HCEC 1CT (cell line): ENCODE measurements at places on chromosomes 3 and 15.

GRCh38 chr3:140163159-140163763, 228.3 kb downstream of the CLSTN2 start:
- no peak for DNase-seq

DNA sequence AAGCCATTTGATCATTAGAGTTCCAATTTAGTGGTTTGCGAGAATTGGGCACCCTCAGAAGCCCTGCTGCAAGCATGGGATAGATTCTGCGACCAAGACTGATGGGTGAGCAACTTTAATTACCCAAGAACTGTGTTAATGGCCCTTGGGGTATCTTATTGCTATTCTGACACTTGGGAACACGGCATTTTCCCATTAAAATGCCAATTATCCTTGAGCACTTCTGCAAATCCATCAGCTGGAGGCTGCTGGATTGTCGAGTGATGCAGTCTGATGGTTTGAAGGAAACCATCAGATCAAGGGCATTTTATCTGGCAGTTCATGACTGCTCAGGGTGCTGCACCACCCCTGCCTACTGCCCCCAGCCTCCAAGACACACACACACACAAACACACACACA, 183.6 kb upstream of the PROK2 start:
- DNase-seq: no peak

DNA sequence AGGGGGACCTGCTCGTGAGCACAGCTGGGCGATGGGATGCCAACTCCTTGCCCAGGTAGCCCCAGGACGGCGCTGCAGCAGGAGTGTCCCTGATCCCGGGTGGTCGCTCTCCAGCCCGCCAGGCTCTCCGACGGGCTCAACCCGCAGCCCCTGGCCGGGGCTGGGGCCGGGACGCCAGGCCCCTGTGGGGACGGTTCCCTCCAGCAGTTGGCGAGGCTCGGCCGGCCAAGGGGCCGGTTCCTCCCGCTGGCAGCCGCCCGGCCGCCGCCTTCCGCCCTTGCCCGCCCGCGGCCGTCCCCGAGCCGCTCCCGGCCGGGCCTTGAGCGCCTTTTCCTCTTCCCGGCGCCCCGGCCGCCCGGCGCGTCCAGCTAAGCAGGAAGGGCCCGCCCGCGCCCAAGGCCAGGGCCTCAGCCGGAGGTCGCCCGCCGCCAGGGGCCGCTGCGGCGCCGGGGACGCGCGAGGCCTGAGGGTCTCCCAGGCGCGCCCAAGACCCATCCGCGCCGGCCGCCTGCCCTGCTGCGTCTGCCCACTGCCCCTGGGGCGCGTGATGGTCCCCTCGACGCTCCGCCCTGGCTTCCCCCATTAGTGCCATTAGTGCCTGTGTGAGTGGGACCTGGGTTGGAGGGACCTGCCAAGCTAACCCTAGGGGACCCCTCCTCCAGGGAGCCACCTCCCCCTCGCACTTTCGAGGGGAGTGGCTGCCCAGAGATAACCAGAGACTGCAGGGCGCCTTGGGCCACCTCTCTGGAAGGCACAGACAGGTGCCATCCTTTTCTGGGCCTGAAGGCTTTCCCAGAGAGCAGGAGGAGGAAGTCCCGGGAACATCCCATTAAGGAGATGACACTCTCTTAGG, 106.4 kb downstream of the FBLN2 start:
- DNase-seq: no peak

- no peak for DNase-seq
These were observed 46.1 kb downstream of the CACNA2D3 start for GRCh38 chr3:54168451-54168850.

GRCh38 chr3:155701882-155702465, 42.9 kb downstream of the PLCH1 start:
- peak; percentile 50 for DNase-seq

- no peak for DNase-seq
These were observed 42.9 kb downstream of the EAF1 start for GRCh38 chr3:15470261-15470660.

DNA sequence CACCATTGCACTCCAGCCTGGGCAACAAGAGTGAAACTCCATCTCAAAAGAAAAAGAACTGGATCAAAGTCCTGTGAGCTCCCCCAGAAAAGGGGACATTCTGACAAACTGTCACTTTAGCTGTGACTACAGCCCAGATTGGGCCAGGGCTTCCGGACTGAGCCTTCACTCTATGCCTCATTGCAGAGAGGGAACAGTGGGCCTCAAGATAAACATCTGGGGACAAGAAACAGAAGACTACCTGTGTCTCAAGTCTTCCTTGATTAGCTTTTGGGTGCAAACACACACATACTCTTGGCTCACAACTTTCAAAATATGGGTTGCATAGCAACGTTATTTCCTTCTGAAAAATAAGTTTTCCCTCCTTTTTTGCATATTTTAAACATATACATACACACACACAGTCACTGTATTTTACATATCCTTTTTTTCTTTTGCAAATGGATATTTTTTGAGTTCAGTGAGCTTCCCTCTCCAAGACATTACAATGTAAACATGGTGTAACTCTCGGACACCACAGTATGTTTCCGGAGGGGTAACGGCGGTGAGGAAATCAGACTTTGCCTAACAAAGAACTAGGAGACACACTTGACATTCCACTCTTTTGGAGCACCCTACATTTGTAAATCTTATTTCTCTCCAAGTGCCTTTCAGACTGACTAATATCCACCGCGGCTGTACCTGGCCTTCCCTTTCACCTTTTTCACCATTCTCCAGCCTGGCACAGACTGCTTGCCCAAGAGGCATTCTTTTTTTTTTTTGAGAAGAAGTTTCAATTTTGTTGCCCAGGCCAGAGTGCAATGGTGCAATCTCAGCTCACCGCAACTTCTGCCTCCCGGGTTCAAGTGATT, 3.5 kb downstream of the TKT start:
- DNase-seq: no peak

- no peak for DNase-seq
These were observed 165.5 kb downstream of the ECT2 start for GRCh38 chr3:172915911-172916514.

DNA sequence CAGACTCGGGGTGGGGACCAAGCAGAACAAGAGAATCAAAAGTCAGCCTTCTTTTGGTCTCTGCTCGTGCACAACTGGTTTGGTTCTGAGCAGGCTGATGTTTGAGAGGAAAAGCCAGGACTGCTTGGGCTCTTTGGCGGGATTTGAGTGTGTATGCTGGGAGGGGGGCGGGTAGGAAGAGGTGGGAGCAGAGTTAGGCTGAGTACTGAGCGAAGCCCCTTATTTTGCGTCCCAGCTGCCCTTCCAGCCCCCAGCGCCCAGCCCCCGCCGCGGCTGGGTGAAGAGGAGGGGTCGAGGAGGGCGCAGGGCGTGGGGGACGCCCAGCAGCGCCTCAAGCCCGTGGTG, 153.5 kb upstream of the GOLIM4 start:
- no peak for DNase-seq

DNA sequence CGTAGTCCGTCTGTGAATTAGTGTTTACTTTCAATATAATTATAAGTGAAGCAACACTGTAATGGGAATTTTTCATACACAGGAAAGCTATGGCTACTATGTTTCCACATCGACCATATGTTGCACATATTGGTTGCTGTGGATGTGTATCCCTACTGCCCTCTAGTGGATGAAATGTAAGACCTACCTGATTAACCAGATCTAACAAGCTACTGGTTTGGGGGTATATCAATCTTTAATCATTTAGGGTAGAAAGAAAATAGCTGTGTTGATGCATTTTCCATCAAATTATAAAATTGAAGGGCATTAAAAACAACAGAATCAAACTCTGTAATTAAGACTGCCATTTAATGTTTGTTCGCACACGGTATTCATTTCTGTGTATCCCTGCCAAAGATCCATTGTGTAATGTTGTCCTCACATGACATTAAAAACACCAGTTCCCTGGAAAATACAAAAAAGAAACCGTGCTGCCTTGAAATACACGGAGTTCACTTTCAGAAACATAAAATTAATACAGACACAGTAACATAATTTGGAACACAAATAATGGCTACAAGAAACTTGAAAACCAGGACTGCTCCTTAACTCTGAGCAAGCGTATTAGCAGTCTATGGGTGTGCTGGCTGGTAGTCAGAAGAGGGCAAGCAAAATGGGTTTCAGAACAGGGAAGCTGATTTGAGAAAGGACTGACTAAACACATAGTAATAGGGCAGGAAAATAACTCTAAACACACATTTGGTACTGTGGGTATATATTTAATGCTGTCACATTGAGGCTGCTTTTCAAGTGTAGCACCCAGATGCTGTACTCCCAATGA, 125.1 kb downstream of the TIGIT start:
- DNase-seq: peak; percentile 92

DNA sequence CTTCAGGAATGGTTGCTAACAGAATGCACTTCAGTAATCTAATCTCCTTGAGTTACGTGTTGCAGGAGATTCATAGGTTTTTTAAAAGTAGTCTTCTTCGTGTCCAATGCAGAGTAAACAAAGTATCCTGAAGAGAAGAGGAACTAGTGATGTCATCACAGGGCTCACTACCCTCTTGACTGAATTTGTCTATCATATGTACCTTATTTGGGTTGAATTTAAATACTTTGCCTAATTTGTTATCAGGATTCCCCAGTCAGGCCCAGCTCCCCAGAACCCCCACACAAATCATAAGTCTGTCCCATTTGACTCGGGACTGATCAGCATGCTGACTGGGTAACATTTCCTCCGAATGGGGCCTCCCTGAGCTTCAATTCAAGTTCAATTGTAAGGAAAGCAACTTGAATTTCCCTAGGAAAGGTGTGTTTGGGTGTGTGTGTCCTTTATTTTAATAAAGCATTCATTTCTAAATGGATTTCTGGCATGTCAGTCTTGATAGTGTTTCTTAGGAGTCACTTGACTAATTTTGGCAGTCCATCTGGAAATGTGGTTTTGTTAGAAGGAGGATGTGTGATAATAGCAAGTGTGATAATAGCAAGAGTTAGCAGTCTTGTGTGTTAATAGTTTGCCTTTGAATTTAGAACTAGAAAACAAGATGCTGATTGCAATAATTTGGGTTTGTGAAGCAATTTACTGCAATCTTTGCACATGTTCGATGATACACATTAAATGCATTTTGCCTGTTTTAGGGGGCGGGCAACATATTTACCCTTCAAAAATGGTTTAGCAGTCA, 21.9 kb downstream of the OXNAD1 start:
- DNase-seq: no peak

GRCh38 chr3:11631820-11632219, 11.9 kb downstream of the VGLL4 start:
- DNase-seq: no peak

DNA sequence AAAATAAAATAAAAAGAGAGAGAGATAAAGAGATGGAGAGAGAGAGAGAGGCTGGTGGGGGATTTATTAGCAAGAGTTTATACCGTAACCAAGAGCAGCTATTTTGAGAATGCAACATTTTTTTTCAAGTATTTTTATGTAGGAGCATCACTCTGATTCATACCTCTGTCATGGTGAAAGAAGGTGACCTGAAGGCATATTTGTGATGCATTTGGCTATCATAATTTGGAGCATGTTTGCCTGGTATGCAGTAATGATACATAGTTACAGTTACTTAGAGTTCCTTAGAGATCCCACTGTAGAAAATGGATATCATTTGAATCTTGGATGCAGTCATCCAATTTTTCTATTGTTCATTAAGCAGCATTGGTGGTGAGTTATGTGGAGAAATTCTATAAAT, 1472.4 kb downstream of the SI start:
- DNase-seq: no peak

- no peak for DNase-seq
These were observed 177.8 kb downstream of the MBNL1 start for GRCh38 chr3:152446495-152446894.

- DNase-seq: no peak
These were observed 60.5 kb downstream of the DNASE1L3 start for GRCh38 chr3:58150130-58150809.

- no peak for DNase-seq
These were observed 17.9 kb upstream of the ABI3BP start for GRCh38 chr3:101011136-101011535.

DNA sequence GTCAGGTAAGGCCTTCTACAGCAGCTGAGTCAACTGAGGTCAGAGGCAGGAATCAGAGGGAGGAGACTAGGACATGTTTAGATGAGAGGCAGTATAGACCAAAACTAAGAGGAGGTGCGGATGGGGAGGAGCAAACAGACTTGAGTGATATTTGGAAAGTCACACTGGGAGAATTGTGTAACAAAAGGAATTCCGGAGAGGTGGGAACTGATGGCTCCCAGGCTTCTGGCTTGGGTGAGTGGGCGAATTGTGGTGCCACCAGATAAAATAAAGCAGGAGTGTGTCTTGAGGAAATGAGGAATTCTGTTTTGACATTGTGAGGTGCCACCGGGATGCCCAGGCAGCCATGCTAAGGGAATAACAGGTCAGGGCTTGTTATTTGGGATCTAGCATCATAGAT, 3.3 kb upstream of the TM6SF1 start:
- DNase-seq: no peak

DNA sequence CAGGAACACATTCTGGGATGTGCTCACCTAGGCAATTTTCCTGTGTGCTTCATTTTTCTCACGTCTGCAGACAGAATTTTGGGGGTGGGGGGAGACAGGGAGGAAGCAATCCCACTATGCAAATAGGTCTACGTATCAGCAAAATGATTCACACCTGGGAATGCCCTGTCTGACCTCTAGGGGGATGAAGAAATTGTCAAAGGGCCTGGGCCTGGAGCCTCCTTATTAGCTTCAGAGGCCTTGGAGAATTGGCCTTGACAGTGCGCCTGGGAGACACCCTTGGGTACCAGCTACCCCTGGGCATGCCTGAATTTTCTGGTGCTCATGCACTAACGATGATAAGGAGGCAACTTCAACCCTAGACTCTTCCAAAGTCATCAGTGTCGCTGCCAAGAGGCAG, 207.5 kb downstream of the CADPS start:
- no peak for DNase-seq

- DNase-seq: no peak
These were observed 266.2 kb upstream of the LYSMD4 start for GRCh38 chr15:99999282-100000070.

DNA sequence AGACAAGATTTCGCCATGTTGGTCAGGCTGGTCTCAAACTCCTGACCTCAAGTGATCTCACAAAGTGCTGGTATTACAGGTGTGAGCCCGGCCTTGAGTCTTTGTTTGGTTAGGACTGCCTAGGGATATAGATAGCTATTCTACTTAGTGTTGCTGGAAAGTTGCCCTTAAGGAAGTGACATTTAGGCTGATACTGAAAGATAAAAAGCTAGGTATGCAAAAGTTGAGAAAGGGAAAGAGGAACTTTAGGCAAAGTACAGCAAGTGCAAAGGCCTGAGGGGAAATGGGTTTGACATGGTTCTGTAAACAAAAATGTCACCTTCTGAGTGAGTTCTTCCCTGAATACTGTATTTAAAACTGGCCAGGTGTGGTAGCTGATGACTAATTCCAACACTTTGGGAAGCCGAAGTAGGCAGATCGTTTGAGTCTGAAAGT, 111.5 kb downstream of the ZNF609 start:
- DNase-seq: no peak
